ENCODE measurements at places on chromosomes 12 and 14.

- no peak for DNase-seq
Measured at GRCh38 chr14:41303506-41303905, 303.2 kb upstream of the LRFN5 start.

DNA sequence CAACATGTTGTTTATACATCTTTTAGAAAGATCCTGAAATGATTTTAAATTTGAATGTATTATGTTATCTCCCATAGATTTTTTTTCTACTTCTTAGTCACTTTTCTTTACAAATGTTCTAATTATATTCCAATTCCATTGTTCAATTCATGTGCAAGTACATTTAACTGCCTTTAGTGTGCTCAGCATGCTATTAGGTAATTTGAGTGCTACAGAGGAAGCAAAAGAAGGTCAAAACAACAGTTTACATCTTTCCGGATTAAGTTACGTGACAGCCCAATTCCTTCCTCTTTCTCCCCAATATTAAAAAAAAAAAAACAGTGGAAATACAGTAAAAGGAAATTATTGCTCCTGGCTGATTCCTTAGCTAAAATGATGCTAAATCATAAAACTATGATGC lies 98.3 kb downstream of the RTN1 start:
- no peak for DNase-seq

- no peak for DNase-seq
Measured at GRCh38 chr14:37889087-37889486, 293.7 kb downstream of the TTC6 start.

DNA sequence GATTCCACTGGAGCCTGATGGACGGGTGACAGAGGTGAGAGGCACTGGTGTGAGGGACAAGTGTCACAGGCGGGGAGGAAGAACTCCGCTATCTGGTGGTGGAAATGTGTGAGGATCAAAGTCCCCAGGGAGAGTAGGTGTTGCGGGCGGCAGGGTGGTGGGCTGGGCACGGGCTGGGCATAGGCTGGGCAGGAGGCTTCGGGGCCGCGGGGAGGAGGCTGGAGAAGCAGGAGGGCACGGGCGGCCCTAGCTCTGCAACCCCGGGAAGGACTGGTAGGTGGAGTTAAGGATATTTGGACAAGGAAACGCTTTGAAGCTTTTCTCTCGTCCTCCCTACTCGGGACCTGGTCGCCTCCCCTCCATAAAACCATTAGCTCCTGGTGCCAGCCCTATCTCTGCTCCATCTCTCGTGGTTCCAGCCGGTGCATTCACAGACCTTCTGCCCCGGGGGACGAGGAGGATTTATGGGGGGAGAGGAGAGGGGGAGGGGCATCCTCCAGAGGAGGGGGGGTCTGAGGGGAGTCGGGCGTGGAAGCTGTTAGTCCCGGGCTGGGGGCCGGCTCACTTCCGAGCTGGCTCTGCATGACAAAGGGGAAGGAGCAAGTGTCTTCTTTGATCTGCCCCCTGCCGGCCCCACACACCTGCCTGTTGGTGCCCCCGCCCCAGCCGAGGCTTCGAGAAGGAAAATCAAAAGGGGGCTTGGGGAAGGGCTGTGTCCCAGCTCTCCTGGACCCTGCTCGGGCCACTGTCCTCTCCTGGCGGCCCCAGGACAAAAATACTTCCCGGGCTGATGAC lies 504 bp downstream of the WNT5B start:
- peak; percentile 42 for DNase-seq

DNA sequence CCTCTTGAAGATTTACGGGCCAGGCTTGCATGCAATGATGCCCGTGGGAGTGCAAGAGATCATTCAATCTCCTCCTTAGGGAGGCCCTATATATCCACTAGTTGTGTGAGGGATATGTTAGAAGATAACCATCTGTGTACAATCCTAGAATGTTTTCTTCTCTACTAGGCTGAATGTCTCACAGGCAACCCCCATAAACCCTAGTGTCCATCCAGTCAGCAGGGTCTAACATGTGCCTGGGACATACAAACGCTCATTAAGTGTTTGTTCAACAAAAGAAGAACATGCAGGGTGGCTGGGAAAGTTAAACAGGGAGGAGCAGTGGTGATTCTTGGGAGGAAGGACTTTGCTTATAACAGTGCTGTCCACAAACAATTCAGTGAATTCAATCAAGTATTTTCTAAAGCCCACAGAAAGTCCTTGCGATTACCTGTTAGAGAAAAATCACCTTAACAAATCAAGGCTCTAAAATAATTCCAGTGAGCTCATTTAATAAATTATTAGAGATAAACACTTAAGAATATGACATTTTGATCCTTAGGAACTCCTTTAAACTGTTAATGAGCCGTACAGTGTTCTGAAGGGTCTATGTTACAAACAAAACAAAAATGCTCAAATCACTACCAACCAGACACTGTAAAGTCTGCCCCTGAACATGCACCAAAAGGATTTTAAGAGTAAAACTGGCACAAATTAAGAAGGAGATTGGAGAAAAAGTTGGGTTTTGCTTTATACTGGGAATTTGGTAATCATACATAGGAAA lies 96.6 kb upstream of the FERMT2 start:
- no peak for DNase-seq

- DNase-seq = no peak
Measured at GRCh38 chr12:52259657-52260243, 14.7 kb upstream of the KRT86 start.

- DNase-seq = no peak
Measured at GRCh38 chr14:97458661-97459579, 661.7 kb downstream of the VRK1 start.

GRCh38 chr12:59583003-59583712 lies 12.7 kb upstream of the SLC16A7 start:
- no peak for DNase-seq

DNA sequence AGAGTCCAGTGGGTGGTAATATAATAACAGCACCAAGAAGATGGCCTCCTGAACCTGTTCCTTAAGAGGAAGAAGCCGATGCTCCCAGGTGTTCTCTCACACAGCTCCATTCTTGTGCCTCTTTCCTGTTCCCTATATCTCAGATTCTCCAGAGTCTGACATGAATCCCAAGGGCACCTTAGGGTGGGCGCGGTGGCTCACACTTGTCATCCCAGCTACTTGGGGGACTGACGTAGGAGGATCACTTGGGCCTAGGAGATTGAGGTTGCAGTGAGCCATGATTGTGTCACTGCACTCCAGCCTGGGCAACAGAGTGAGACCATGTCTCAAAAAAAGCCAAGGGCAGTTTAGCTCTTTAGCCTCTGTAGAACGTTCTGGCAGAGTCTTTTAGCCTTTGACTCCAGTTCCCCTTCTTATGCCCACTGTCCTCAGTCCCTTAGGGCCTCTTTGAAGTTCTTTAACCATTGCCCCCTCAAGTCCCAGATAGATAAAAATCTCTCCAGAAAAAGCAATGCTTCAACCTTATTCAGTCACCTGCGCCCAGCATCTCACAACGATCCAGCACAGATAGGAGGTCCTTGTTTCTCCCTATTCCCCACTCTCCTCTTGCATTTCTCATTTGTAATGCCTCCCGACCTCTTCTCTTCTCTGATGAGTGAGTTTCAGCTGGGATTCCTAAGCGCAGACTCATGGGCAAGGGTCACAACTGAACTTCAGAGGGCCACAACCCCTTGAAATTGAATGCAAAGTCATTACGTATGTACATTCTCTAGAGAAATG lies 4.7 kb downstream of the CCDC184 start:
- DNase-seq = no peak

- DNase-seq = no peak
Measured at GRCh38 chr14:73254247-73255004, 17.1 kb downstream of the PAPLN start.

GRCh38 chr14:100849115-100849781 lies 23.3 kb downstream of the MEG3 start:
- no peak for DNase-seq

- DNase-seq = no peak
Measured at GRCh38 chr12:122346054-122346453, 76.4 kb downstream of the CLIP1 start.

DNA sequence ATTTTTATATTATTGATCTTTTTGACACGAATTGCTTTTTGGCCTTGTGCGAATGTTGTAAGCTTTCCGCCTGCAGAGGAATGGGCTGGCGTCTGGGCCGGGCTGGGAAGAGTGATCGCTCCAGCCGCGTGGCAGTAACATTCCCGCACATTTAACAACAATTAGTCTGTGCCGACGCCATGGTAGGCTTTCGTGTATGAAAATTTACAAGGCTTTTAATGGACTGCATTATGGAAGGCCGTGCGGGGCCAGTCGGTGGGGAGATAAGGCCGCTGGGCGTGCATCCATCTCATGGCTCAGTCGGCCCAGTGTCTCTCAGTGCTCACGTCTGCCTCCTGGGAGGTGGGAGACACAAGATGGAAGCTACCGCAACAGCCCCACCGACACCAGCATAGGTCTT lies 142.2 kb downstream of the PHETA1 start:
- no peak for DNase-seq

DNA sequence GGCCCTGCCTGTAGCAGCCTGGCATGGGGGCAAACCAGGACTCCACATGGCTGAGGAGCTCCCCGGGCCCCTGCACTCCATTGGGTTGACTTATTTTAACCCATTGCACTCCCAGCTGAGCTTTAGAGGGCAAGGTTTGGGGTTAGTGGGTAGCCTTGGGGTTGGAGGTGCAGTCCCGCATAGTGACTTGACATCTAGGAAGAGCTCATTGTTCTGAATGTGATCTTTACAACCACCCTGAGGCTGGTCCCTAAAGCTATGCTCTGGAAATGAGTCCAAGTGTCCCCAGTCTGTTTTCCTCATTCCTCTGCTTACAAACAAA lies 36.4 kb downstream of the NFKBIA start:
- no peak for DNase-seq

DNA sequence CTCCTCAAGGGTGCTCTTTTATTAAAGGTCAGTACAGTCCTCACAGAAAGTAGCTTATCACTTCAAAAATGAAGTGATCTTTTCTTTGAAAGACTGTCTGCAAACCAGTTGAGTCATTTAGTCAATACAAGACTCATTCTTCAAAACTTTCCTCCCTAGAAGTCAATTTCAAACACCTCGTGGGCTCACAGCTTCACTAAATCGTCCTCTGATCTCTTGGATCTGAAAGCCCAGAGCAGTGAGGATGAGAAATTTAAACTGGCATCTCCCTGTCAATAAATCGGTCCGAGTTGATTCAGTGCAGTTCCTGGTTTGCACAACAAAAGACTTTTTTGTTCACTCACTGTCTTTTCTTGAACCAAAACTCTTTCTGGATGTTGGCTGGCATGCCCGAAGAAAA lies 44.5 kb downstream of the NUAK1 start:
- DNase-seq = no peak

- no peak for DNase-seq
Measured at GRCh38 chr14:74324931-74325361, 22.2 kb upstream of the ABCD4 start.

DNA sequence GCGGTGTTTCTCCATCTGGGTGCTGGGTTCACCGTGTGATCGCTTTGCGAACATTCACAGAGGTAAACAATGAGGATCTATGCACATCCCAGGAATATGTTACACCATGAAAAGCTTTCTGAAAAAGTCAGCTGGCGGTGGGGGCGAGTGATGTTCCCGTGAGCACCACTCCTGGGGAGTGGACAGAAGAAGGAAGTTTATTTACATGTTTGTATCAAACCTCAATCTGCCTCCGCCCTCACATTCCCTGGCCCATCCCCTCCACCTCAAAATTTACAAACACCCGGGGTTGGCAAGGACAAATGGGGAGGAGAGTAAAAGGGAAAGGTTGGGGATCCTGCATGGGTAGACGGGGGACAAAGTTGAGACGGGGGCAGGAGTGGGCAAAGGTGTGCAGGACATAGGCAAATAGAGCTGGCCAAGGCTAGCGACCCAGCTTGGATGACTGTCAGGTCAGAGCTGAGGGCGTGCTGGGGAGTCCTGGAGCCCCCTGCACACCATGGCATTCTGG lies 6.9 kb downstream of the TNFRSF1A start:
- DNase-seq = no peak

DNA sequence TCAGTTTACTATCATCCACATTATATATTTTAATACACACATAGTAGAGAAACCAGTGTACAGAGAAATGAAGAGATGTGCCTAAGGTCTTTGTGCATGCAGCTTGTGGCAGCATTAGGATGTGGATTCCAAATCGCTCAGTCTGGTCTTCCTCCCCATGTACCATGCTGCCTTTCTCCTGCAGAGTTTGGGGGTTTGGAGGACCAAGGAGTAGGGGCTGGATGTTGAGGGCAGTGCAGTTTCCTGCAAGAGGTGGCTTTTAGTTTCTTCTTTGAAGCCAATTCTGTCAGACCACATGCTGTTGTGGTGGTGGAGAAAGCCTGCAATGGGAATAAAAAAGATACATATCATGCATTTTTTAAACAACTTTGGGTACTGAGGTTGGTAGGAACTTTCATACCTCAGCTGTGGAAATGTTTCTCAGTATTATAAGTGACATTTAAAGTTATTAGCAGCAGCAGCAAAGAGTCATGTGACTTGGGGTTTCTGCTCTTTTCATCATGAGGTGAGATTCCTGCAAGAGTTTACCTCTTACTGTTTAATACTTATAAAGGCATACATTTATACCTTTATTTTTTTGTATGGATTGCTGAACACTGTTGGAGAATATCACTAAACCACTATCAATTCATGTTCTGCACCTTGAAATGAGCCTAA lies 34.4 kb downstream of the TESPA1 start:
- DNase-seq = no peak

GRCh38 chr14:101596742-101597141 lies 35.4 kb downstream of the DIO3 start:
- no peak for DNase-seq

DNA sequence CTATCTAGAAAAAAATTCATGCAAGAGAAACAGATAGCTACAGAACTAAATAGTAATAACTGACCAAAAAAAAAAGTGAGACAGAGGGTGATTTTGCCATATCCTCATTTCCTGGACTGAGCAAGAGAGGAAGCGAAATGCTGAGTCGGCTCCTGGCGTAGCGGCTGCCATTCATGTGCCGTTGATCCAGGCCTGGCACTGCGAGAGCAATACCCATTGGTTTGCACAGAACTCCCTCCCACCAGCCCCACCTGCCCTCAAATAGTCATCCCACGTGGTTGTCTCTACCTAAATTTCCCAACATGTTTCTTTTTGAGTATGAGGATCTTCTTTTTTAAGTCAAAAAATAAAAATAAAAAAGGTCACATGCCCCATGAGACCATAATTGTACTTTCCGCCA lies 9.4 kb upstream of the WNT5B start:
- DNase-seq = no peak

- DNase-seq = no peak
Measured at GRCh38 chr12:121284551-121285390, 11.7 kb downstream of the CAMKK2 start.

- DNase-seq = no peak
Measured at GRCh38 chr12:25728056-25728595, 175.0 kb upstream of the LMNTD1 start.

GRCh38 chr12:5901416-5901815 lies 43.6 kb downstream of the ANO2 start:
- no peak for DNase-seq

GRCh38 chr12:47032644-47033043 lies 46.8 kb upstream of the PCED1B start:
- DNase-seq = no peak

DNA sequence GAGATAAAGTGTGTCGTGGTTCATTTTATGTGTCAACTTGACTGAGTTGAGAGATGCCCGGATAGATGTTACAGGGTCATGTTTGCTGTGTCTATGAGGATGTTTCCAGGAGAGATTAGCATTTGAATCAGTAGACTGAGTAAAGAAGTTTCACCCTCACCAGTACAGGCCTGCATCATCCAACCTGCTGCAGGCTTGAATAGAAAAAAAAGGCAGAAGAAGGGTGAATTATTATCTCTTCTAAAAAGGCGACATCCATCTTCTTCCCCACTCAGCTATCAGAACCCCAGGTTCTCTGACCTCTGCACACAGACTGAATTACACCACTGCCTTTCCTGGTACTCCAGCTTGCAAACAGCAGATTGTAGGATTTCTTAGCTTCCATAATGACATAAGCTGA lies 1293.7 kb upstream of the FLRT2 start:
- DNase-seq = no peak
